Ovary (tissue), 10 donors: ENCODE measurements at places on chromosomes 4 and X. TPM values are rescaled to one million over a fixed set of nuclear protein-coding genes. Genes with fewer than 3 reads are reported as not detected.

The EPHA5 gene
- total RNA-seq: 0.69 TPM

The TMEM255A gene
- total RNA-seq: 20.5 TPM

The GAGE1 gene
- not detected for total RNA-seq

The WDFY3 gene
- total RNA-seq: 77.4 TPM

The GAGE12F gene
- total RNA-seq: not detected

The ENPP6 gene
- total RNA-seq: 14.7 TPM

The TMPRSS11A gene
- total RNA-seq: not detected

The UGT8 gene
- total RNA-seq: 0.74 TPM

The TRO gene
- total RNA-seq: 38.5 TPM

The RAB39B gene
- 0.77 TPM for total RNA-seq

The AKAP14 gene
- not detected for total RNA-seq

The SSX2 gene
- total RNA-seq: not detected
